Trophoblast cell (in vitro differentiated cells and primary cell): ENCODE measurements at places on chromosomes 1 and 21.

GRCh38 chr21:27425574-27425973 is 458.7 kb upstream of the ADAMTS5 start:
- peak; percentile 62 for DNase-seq

- no peak for DNase-seq
Measured at GRCh38 chr21:23217597-23217996, 2219.4 kb downstream of the NCAM2 start.

DNA sequence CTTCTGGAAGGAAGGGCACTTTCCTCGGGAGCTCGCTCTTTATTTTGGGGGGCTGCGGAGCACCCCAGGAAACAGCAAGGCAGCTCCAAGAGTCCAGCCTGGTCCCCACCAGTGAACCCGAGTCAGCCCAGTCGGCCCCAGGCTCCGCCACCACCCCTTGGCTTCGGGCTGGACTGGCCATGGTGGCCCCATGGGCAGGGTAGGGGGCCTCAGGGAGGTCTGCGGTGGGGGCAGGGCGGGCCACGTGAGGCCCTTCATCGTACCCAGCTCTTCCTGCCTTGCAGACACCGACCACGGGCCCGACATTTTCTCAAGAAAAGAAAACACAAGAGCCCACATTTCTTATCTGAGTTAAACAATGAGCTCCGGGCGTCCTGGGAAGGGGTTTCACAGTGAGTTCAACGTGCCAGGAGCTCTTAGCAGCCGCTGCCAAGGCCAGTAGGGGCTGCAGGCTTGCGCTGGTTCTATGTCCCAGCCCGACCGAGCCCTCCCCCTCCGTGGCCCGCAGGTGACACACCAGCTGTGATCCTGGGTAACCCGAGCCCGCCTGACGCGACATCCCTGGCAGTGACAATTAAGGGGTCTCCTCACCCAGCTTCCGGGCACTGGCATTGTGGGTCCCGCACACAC is 66.2 kb downstream of the PRDM16 start:
- DNase-seq: no peak

GRCh38 chr1:66519992-66520391 is 14.0 kb upstream of the SGIP1 start:
- no peak for DNase-seq

GRCh38 chr1:103561643-103562395 is 9.6 kb upstream of the AMY2B start:
- DNase-seq: peak; percentile 25
